ENCODE measurements at places on chromosomes 5 and 9.

DNA sequence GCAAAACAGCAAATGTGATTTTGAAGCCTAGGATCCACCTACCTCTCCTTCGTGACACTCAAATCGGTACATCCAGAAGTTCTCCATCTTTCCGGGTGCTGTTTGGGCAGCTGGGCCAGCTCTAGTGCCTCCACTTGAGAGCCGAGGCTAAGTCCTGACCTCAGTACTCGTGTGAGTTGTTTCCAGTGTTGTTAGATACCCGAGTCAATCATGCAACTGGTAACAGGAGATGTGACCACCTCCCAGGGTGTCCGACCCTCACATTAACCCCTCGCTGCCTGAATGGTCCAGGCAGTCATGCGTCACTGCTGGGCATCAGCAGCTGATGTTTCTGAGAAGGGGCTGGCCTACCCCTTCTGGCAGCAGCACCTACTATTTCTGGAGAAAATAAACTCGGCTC lies 170.3 kb downstream of the ENTREP1 start:
- no peak for DNase-seq

GRCh38 chr5:142685418-142686209 lies at the start of gene FGF1:
Gene FGF1, minus strand, starts transcription at chr5:142686090. Its CDS starts 71,963 bp downstream, at chr5:142614127.
- no peak for DNase-seq

GRCh38 chr5:66849803-66850202 lies 253.6 kb downstream of the MAST4 start:
- DNase-seq: no peak

DNA sequence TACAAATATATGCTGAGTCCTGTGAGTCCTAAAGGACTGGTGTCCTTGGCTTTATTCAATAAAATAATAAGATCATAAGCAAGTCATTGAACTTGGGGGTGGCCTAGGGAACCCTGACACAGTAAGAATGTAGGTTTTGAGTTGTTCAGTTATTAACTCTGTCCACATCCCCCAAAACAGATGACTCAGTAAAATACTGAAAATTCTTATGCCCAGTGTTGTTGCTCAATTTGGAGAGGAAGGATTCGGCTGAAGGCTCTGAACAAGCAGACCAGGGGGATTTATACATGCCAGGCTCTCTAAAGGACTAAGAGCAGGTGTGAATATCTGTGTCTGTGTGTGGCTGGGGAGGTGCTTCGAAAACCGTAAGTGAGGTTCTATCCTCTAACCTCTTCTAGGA lies 173.7 kb downstream of the RMI1 start:
- no peak for DNase-seq

GRCh38 chr9:123031963-123032362 lies 1.5 kb upstream of the GPR21 start:
- no peak for DNase-seq

DNA sequence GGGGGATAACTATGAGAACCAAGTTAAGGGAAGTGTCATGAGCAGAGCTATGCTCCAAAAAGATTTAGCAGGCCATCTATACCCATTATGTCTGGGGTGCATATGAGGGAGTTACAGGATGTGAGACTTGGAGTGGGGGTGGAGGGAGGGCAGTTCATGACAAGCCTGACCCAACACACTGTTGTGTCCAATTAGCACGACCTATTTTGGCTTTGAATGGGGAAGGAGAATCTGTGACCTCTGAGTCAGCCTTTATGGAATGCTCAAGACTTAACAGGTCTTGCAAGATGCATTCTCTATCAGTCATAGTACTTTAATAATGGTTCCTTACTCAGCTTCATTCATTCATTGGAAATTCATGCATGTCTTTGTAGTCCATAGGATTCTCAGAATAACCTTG lies 71.7 kb downstream of the GRIA1 start:
- DNase-seq: no peak

DNA sequence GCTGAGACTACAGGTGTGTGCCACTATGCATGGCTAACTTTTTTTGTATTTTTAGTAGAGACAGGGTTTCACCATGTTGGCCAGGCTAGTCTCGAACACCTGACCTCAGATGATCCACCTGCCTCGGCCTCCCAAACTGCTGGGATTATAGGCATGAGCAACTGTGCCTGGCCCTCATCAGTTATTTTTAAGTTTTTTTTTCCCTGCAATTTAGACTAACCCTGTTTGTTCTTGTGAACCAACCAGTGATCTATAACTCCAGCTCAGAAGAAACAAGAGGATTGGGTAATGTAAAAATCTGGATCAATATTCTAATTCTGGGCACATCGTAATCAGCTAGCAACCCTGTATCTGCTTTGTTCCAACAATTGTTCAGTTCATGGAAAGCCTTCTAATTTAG lies 155.7 kb downstream of the NXNL2 start:
- DNase-seq: no peak

DNA sequence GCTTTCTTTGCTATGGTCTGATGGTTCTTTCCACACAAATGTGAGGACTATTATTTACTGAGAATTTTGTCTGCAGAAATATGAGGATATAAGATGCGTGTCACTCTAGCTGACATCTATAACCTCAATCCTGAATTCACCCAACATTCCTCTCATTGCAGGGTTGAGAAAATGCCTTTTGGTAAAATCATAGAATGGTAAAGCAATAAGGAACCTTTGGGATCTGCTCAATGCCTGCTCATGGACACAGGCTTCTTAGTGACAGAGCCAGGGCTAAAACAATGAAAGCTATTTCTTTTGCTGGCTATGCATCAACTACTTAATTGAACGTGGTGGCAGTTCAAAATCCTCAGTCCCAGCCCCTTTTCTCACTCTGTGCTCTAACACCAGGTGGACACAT lies 199.6 kb downstream of the GAS1 start:
- no peak for DNase-seq

DNA sequence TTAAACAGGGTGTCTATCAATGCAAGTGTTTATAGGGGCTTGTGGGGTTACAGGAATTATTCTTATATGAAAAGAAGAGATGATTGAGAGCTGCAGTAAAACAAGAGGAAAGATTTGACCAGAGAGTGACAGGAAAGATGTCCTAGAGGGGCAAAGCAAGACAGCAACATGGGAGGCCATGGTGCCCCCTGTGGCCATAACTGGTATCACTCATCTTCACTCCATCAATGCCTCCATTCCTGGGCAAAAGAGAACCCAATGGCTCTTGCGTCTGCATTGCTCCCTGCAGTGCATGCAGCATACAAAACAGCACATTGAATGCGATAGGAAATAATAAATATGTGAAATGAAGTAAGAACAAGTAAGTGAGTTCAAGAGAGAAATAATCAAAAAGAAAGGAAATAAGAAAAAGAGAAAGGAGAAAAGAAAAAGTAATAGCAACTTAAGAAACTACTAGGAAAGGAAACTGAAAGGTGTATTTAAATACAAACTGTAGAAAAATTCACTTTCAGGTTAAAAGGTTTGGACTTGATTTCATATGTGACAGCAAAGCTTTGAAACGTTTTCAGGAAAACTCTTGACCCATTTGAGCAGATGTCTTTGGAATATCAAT lies 206.6 kb downstream of the SEMA5A start:
- DNase-seq: no peak

- DNase-seq: no peak
Observed at GRCh38 chr9:116370556-116370955, 217.0 kb downstream of the PAPPA start.

GRCh38 chr5:90305041-90305720 lies 104.4 kb downstream of the CETN3 start:
- no peak for DNase-seq

DNA sequence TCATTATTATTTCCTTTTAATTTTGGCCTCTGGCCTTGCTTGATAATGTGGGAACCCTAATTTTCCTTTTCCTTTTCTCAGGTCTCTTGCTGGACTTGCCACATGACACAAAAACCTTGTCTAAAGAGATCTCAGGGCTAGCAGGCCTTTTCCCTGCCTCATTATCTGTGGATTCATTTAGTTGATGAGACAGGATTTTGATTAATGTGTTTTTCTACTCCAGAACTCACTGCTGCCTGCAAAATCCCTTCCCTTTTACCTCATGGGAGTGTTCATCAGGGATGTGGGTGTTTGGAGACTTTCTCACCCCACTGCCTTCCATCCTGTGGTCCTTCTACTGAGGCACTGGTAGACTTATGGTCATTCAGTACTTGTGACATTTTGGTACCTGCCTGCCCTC lies 56.2 kb upstream of the MAMDC2 start:
- DNase-seq: no peak

GRCh38 chr9:398085-398484 lies 183.4 kb downstream of the DOCK8 start:
- no peak for DNase-seq

DNA sequence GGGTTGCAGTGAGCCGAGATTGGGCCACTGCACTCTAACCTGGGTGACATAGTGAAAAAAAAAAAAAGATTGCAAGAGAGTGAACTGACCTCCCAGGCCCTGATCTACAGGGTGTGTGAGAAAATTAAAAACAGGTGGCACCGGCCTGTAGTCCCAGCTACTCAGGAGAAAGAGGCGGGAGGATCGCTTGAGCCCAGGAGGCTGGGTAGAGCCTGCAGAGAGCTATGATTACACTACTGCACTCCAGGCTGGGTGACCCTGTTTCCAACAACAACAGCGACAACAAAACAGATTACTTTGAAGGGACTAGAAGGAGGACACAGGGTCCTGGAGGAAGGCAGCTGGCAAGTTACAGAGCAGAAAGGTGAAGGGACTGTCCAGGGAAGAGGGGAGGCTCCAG lies 42.2 kb upstream of the FABP6 start:
- no peak for DNase-seq

GRCh38 chr9:94014920-94015319 lies 59.8 kb upstream of the BARX1 start:
- DNase-seq: no peak

DNA sequence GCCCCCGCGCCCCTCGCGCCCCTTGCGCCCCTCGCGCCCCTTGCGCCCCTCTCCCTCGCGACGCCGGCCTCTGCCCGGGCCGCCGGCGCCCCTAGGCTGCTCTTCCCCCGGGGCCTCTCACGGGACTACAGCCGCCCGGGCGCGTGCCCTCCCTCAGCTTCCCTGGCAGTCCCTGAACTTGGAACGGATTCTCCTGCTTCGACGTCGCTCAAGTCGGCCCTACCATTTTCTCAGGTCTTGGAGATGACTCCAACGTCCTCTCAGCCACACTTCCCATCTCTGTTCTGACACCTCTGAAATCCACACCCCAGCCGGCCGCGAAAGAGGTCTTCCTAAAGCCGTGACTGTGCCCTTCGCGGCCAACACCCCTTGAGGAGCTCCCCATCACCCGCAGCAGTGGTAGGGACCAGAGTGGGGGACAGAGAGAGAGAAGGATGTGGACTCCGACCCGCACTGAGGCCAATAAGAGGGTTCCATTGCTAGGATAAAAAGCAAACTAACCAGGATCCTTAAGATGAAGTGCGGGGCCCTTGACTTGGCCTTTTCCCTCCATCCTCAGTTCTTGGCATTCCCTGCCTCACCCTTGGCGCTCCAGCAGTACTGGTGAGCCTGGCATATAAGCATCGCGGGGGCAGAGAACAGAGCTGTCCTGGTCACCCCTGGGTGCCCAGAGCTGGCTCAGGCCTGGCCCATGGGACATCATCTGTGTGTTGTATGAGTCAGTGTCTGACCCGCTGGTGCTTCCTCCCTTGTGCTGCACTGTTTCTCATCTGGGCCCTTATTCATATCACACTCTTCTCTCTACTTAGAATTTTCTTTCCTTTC lies 38.6 kb upstream of the GARNL3 start:
- DNase-seq: no peak

DNA sequence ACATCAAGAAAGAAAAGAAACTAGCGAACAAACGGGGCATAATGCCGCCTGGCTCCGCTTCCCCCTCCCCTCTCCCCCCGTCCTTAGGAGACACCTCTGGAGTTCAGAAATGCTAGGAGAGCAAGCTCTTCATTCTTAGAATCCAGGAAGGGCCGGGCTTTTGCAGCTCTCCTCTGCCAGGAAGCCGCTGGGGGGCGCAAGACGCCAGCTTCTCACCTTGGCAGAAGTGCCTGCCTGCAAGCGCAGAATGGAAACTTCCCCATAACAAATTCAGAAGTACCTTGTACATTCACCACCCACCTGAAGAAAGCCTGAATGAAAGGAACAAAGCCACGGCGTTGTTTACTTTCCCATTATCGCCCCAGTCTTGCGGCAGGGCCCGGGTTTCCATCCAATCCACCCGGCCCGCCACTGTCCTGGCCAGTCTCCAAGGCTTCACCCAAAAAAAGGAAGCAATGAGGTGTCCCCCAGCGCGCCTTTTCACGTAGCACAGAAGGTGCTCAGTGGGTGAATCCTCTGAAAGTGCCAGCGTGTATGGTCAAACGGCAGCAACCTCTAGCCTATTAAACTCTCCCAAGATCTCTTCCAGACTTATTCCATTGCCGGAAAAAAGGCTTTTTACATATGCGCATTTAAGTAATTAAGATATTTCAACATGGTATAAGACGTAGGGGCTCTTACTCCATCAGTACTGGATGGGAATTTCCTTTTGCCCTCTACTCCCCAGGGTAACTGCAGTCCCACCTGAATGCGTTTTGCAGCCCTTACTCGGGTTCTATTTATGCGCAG lies 1.6 kb upstream of the GADD45G start:
- peak; percentile 86 for DNase-seq

- no peak for DNase-seq
Observed at GRCh38 chr5:10567781-10568321, 4.0 kb downstream of the ANKRD33B start.

DNA sequence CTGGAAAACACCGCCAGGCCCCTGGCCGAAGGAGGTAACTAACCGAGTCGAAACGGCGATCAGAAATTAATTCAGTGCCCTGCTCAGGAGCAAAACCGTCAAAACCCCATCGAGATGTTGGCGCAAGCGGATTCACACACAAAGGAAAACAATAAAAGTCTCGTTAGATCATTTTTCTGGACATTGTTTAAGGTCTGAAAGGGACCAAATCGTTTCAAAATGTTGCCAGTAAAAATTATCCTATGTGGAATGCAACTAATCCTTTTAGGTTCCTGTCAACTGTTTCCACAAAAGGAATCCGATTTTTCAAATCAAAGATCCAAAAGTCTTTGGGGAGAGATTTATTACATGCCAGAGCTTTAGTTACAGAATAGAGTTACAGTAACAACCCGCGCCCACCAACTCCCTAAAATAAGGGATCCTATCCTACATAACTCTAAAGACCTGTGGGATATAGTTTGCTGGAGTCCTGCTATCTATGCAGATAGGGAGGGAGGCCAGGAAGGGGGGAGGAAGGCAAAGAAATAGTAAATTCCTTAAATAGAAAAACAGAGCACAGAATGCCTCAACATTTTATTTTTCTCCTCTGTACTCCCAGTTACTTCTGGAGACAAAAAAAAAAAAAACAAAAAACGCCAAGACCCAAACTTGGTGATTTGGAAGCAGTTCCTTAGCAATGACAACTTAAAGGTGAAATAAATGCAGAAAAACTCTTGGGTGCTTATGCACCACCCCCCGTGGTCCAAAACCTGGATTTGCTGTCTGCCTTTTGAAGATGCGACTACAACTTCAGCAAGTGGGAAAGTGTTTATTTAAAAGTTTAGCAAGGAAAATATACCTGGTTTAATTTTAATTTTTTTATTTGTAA lies 10.6 kb downstream of the FOXD1 start:
- no peak for DNase-seq

DNA sequence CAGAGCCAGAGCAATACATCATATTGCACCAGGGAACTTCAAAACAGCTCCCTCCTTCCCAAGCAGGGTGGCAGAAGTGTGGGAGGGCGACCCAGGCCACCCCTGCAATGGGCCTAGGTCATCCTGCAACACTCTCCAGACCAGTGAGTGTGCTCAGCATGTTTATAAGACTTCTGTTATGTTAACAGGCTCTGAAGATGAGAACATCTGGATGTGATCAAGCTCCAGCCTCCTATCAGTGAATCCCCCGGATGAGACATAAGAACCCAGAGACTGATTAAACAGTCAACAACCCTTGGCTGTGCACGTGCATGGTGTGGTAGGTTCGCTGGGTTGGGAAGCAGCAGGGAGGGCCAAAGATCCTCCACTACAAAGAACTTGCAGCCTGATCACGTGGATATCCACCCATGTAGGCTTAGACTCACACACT lies 63.3 kb downstream of the ABCA1 start:
- no peak for DNase-seq
